ENCODE measurements at places on chromosomes 1 and 21.

GRCh38 chr1:24317081-24317480, 2.1 kb upstream of the GRHL3 start:
- DNase-seq, result no peak

DNA sequence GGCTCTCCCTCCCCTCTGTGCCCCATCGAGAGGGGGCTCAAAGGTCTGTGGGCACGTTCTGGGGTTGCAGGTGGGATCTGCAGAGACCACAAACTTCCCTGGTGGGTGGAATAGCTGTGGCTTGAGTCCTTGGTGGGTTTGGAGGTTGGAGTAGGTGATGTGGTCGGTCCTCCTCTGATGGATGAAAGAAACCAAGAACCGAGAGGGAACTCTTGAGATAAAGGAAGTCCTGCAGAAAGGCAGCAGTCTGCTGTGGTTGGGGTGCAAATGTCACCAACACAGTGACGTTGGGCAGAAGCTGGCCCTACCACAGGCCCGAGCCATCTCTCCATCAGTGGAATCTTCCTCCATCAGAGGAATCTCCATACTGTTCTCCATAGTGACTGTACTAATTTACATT, 171.8 kb downstream of the FCRL5 start:
- DNase-seq, result no peak

DNA sequence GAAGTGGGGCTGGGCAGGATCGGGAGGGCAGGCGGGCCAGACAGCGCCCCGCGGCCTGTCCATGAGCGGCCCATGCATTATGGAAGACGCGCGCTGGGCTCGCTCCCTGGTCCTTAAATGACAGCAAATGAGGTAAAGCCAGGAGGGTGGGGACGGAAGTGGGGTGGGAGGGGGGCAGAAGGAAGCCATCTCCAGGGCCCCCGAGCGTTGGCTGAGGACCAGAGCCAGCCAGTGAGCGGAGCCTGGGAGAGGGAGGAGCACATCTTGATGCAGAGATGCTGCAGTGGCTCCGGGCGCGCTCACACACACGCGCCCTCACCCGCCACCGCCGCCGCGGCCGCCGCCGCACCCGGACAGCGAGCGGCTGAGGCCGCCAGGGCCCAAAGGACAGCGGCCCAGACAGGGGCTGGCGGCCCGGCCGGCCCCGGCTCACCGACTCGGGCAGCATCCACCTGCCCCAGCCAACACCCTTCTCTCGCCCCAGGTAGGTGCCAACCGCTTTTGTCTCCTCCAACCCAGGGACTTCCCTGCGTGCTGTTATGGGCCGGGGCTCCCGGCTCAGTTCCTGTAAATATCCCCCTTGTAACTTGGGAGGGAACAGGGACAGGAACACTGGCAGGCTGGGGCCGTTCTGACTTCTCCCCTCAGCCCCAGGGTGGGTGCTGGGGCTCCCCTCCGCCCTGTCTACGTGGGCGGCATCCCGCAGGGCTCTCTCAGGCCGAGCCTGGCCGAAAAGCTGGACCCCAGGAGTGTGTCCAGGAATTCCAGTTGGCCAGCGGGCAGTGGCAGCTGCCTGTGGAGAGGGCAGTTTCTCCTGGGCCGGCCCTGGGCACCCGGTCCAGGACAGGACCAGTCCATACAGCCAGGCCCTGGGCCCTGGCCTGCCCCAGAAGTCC, at the start of gene CNTN2:
Gene CNTN2, plus strand, starts transcription at position 302 of the 896 bp plus-strand sequence. CDS start 9,974 bp downstream, outside the sequence.
- DNase-seq, result peak; percentile 64

- DNase-seq, result peak; percentile 9
Measured at GRCh38 chr1:94396356-94397010, 21.7 kb upstream of the ABCD3 start.

DNA sequence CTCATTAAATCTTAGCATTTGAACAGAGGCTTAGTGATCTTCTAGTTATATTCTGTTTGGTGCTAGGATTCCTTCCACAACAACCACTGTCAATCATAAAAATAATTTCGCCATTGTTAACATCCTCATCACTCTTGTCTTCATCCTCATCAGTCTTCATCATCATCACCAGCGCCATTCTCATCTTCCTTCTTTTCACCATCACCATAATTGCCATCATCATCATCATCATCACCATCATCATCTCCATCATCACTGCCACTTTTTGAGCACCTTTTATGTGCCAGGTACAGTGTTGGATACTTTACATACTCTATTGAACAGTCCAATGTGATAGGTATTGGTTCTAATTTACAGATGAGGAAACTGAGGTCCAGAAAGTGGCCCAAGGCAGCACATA, 245.7 kb downstream of the PTPRU start:
- no peak for DNase-seq

GRCh38 chr1:52673513-52673912, 24.6 kb downstream of the COA7 start:
- DNase-seq, result no peak

- no peak for DNase-seq
Measured at GRCh38 chr21:44530903-44531605, 8.9 kb downstream of the KRTAP10-1 start.

DNA sequence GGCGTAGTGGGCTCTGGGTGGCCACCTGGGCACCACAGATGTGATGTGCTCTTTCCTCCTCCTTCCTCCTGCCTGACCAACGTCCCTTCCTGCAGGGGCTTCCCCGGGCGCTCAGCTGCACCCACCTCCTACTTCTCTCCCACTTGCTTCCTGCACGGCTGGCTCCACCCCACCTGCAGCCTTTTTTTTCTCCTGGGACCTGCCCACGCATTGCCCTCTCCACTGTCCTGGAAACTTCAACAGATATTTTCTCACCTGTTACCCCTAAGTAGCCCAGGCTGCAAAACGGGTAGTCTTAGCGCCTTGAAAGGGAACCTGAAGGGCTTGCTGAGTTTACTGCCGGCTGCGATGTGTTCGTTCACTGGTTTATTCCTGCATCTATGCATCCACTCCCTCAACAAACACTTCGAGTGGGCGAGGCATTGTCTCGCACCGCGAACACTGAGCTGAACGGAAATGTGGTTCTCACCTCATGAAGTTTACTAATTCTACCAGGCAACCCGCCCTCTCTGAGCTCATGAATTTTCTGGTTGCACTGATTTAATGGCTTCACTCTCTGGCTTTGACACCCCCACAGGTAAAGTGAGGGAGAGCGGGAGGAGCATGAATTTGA, 23.6 kb downstream of the ZBTB18 start:
- no peak for DNase-seq

- DNase-seq, result peak; percentile 44
Measured at GRCh38 chr1:10791105-10791951, 5.1 kb downstream of the CASZ1 start.

DNA sequence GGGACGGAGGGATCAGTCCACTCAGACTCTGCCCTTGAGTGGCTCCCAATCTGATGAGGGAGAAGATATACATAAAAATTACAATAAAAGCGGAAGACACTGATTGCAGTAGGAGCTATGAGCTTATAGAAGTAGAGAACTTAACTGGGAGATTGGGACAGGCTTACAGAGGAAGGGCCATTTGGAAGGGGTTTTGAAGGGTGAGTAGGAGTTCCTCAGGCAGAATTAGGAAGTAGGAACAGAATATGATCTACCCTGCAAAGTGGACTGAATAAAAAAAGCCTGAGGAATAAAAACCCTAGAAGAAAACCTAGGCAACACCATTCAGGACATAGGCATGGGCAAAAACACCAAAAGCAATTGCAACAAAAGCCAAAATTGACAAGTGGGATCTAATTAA, 9.2 kb upstream of the WASF2 start:
- DNase-seq, result no peak

DNA sequence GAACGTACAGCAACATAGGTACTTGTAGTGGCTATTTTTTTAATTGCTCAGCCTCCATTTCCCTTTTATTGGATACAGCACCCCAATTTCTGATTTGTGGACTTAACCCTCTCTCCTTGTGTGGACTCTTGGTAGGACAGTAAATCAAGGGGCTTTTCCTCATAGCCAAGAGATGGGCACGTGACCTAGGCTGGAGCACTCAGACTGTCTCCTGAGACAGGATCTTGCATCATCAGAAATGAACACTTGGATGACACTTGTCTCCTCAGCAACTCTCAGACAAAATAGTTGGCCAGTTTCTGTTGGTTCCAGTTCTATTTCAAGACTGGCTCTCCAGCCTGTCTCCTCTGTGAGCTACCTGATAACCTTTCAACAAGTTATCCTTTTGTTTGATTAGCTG, 112.9 kb upstream of the ZNF678 start:
- no peak for DNase-seq

- DNase-seq, result no peak
Measured at GRCh38 chr1:225871359-225872074, 10.7 kb downstream of the TMEM63A start.

- peak; percentile 33 for DNase-seq
Measured at GRCh38 chr1:18278946-18279345, 171.3 kb downstream of the IGSF21 start.

DNA sequence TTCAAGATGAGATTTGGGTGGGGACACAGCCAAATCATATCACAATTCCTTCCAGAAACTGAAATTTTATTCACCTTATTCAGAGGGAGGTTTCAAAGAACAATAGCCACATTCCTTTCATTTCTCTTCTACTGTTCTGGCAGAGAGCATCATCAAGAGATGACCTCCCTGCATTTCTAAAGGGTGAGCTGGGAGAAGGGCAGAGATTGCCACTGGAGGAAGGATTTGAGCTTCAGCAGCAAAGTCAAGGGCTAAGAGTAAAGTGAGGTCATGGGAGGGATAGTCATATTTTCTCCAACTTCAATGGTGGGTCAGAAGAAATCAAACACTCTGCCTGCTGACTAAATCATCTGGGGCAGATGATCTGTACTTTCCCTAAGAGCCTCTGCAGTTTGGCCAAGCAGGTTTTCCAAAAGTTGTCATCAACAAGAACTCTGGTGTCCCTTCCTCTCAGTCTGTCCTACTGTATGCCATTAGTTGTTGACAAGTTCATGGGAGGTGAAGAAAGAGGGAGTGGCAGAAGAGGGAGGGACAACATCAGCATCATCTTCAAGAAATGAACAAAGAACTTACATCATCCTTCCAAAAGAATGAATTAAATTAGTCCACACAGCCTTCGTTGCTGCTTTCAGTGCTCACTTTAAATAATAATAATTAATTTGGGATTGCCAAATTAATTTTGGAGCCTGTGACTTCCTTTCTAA, 298.3 kb downstream of the ASTN1 start:
- DNase-seq, result no peak

GRCh38 chr21:37550157-37550556, 183.6 kb downstream of the DYRK1A start:
- DNase-seq, result no peak

GRCh38 chr1:76210160-76210559, 135.6 kb downstream of the ST6GALNAC3 start:
- no peak for DNase-seq

GRCh38 chr1:85371021-85371420, 93.9 kb downstream of the DDAH1 start:
- no peak for DNase-seq

GRCh38 chr1:50196081-50196480, 87.4 kb downstream of the ELAVL4 start:
- DNase-seq, result no peak

DNA sequence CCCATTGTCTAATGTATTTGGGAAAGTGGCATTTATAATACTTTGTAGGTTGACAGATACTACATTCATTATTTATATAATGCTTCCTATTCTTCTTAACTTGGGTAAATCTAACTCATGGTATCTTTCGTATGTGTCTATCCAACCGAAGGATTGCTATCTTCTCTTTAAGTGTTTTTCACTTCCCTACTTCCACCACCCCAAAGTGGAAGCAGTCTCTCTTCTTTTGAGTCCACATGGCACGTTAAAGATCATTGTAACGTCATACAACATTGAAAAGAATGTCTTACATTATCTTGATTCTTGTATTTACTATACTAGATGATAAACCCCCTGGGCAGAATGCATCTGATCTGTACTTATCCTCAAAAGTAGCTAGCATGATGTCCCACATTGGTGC, 21.2 kb downstream of the ATP1A1 start:
- no peak for DNase-seq

GRCh38 chr1:235160383-235160956, 580 bp downstream of the RBM34 start:
- no peak for DNase-seq

DNA sequence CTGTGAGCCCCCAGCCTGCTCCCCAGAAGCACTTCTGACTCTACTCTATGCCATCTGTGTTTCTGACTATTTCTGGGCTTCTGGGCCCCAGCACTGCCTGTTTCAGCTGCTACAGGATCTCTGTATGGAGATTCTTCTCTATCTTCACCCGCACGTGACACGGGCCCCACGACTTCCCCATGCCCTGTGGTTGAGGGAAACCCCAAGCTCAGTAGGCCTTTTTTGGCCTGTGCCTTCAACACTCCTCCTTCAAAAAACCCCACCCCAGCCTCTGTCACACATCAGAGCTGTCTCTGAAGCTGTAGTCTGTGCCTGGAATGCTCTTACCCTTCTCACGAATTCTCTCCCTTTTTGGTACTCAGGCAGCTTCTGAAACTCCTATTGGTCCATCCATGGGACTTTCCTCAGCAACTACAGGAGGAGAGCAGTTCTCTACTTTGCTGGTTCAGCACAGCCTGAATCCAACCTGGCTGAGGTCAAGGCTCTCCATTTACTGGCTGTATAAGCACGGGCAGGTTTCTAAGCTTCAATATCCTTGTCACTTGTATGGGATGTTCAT, 2.0 kb upstream of the NID1 start:
- DNase-seq, result no peak

GRCh38 chr21:46226920-46227599, 1.5 kb downstream of the LSS start:
- DNase-seq, result no peak

GRCh38 chr1:102163799-102164198, 167.1 kb upstream of the OLFM3 start:
- DNase-seq, result no peak

DNA sequence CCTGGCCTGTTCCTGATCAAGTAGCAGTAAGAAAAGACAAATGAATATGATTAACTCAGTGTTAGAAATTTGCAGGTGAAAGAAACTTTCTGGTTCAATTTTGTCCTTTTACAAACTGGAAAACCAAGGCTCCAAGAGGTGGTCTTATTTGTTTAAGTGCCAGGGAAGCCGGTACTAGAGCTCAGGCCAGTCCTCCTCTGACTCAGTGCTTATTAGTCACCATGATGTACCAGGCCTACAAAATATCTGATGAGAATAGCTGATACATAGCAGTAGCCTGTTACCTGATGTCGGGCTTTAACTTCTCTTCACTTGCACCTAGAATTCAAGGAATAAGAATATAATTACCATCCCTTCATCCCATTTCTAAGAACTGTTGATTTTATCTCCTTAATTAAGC, 394.8 kb downstream of the LMX1A start:
- no peak for DNase-seq

GRCh38 chr1:210457568-210457967, 128.9 kb downstream of the HHAT start:
- no peak for DNase-seq

DNA sequence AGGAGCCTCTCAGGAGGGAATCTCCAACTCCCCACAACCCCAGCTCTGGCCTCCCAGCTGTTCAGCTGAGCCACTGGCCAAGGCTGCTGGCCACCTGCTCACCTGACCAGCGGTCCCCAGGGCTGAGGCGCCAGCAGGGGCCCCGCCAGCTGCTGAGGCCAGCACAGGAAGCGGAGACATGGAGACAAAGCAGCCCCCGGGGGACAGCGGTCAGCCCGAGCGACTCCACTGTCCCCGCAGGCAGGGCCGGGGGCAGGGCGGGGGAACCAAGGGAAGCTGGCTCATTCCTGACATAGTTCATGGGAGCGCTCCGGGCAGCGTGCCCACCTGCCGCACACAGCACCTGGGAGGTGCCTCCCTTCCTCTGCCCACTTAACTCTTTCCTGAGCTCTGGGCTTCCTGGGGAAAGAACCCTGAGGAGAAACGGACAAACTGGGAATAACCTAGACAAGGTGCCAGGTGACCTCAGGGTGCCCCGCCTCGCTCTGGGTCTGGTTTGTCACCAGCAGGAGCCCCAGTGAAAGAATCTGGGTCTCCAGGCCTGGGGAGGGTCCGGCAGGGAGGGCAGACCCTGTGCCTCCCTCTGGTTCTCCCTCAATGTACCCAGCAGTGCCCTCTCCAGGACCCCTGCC, 10.7 kb downstream of the EPHA2 start:
- peak; percentile 37 for DNase-seq

Measured in nephron progenitor cell (in vitro differentiated cells).